ENCODE measurements at places on chromosomes 3 and 15. TPM values are rescaled to one million over a fixed set of nuclear protein-coding genes. Genes with fewer than 3 reads are reported as not detected.

Gene CPLX3
- total RNA-seq: not detected

Gene AGTR1
- not detected for total RNA-seq

Gene VIPR1
- total RNA-seq: 1.1 TPM

Gene CADM2
- total RNA-seq: 5.1 TPM

Gene CA12
- under 0.01 TPM for total RNA-seq

Gene UACA
- 3.0 TPM for total RNA-seq

All from hematopoietic multipotent progenitor cell (in vitro differentiated cells).